ENCODE measurements at places on chromosomes 7 and 10.

- no peak for DNase-seq
Measured at GRCh38 chr10:30752481-30752881, 122.9 kb upstream of the LYZL2 start.

- no peak for DNase-seq
Measured at GRCh38 chr10:22333975-22334282, 11.4 kb upstream of the SPAG6 start.

GRCh38 chr10:59135275-59135674 is 41.2 kb upstream of the PHYHIPL start:
- no peak for DNase-seq

DNA sequence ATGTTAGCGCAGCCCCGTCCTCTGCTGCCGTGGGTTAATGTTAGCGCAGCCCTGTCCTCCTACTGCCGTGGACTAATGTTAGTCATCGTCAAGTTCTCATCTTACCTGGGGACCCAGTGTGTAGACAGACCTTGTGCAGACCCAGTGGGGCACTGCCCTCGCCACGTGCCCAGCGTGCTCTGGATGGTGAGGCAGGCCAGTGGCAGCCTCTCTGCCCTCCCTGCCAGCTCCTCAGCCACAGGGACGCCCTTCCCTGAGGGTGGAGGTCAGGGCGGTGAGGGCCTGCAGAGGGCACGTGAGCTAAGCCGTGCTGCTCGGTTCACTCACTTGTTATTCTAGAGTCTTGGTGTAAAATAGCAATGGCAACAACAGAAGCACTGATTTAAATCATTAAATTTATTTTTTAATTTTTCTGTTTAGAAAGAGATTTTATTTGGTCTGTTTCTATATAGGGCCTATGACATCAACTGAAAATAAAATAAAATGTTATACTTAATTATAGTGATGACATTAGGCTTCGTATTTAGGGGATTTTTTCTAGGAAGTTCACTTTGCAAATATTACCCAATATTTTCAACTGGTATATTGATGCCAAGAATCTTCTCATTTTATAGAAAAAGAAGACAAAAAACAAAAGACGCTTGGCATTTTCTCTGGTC is 48.4 kb downstream of the NKX6-2 start:
- DNase-seq = no peak

DNA sequence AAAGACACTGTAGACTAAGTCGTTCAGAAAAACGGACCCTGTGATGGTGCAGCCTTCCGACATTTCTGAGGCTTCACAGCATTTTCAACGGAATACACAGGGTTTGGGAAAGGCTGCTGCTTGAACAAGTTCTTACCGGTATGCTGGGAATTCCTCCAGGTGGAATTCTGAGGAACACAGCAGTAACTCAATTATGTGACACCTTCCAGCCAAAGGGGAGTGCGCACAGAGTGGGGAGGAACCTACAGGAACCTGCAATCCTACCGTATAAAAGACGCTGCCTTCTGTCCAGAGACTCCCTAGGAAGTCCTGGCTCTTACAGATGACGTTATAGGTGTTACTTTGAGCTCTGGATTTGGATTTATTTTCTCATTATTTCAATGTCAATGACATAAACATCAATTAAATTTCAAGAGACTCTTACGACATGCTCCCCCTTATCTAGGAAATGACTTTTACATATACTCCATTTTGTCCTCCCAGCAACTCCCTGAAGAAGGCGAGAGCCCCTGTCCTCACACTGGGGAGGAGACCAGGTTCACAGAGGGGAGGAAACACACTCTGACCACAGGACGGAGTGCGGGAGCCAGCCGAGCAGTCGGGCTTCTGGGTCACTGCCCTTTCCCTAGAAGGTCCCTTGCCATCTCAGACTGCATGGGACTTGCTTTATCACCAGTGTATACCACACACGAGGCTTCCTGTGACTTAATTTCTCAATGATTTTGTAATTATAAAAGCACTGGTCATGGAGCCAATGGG is 27.9 kb downstream of the VIPR2 start:
- DNase-seq = no peak

DNA sequence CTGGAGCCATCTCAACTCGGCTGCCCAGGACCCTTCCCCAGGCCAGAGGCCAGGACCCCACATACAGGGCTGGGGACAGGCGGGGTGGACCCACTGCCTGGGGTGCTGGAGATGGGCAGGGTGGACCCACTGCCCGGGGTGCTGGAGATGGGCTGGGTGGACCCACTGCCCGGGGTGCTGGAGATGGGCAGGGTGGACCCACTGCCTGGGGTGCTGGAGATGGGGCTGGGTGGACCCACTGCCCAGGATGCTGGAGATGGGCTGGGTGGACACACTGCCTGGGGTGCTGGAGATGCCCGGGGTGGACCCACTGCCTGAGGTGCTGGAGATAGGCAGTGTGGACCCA is 32.4 kb upstream of the FOXL3 start:
- no peak for DNase-seq

GRCh38 chr7:25851332-25852210 is 300.4 kb upstream of the NFE2L3 start:
- peak; percentile 81 for DNase-seq

- no peak for DNase-seq
Measured at GRCh38 chr7:121957626-121958025, 84.7 kb downstream of the PTPRZ1 start.

GRCh38 chr7:39240864-39241263 is 263.2 kb downstream of the POU6F2 start:
- no peak for DNase-seq

- DNase-seq = peak; percentile 94
Measured at GRCh38 chr10:97596101-97597082, 6.9 kb downstream of the C10orf62 start.

- no peak for DNase-seq
Measured at GRCh38 chr7:127766831-127767459, 115.0 kb downstream of the SND1 start.

All from ELR (cell line).